ENCODE measurements at places on chromosomes 2 and 18.

- no peak for DNase-seq
Observed at GRCh38 chr2:101614127-101614759, 83.3 kb upstream of the MAP4K4 start.

- DNase-seq = no peak
Observed at GRCh38 chr18:46060359-46060841, 11.7 kb downstream of the PSTPIP2 start.

- no peak for DNase-seq
Observed at GRCh38 chr2:206585335-206585734, 57.0 kb upstream of the FAM237A start.

DNA sequence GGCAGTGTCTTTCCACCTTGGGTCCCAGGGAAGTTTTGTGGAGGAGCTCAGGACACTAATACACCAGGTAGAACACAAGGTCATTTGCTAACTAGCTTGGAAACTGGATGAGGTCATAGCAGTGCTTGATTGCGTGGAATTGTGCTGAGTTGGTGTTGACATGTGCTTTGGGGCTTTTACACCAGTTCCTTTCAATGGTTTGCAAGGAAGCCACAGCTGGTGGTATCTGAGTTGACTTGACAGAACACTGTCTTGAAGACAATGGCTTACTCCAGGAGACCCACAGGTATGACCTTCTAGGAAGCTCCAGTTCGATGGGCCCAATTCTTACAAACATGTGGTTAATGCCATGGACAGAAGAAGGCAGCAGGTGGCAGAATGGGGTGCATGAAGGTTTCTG lies 5.9 kb downstream of the CTLA4 start:
- DNase-seq = no peak

DNA sequence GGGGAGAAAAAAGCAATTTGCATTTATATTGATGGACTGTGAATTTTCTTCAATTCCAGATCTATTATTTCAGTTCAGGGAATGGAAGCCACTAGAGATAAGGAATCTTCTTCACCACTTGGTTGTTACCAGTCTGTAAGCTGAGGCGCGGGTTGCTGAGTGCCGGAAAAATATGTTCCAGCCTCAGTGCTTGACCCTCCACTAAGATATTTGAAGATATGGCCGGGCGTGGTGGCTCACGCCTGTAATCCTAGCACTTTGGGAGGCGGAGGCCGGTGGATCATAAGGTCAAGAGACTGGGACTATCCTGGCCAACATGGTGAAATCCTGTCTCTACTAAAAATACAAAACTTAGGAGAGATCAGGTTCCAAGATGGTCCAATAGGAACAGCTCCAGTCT lies 9.1 kb upstream of the HMSD start:
- no peak for DNase-seq

- no peak for DNase-seq
Observed at GRCh38 chr2:232261776-232262175, 116.8 kb upstream of the ALPP start.

DNA sequence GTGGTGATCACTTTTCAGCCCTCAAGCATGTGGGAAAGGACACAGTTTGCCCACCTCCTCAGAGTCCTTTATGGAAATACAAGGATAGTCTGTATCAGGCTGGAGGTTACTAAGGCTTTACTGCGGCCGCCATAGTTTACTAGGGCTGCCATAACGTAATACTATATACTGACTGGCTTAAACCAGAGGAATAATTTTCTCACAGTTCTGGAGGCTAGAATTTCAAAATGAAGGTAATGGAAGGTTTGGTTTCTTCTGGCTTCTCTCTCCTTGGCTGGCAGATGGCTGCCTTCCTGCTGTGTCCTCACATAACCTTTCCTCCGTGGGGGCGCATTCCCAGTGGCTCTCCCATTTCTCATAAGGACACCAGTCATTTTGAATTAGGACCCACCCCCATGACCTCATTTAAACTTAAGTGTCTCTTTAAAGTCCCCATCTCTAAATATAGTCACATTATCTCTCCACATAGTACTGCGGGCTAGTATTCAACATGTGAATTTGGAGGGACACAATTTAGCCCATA lies 12.5 kb upstream of the ATIC start:
- no peak for DNase-seq

DNA sequence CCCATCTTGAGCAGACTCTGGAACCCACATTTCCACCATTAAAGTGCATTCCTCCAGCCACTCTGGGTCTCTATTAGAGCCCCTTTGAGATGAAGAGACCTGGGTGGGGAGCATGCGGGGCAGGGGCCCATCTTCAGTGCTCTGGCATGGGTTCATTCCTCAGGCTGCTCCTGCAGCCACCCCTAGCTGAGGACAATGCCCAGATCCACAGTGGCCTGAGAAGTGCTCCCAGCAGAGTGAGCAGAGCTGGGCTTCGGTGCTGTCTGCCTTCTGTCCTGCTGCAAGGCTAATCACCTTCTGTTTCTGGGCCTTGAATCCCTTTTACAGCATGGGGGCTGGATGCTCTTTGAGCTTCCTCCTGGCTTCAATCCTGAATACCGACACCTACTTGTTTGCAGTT lies 169.8 kb downstream of the TRIM43 start:
- no peak for DNase-seq

DNA sequence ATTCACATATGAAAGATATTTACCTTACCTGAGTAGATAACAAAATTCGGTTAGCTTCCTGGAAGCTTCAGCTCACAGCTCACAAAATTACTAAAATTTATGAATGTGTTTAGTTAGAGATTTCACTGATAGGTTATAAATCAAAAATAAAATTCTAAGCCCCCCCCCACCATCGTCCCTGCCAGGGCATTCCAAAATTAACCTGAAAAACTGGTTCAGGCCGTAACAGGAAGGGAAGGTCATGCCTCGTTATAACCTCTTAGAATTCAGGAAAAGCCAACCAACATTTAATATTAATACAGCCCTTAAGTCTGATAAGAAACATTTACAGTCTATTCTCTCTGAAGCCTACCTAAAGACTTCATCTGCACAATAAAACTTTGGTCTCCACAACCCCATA lies 48.9 kb downstream of the COX7A2L start:
- peak; percentile 5 for DNase-seq

GRCh38 chr2:11142987-11143386 lies 12.3 kb upstream of the SLC66A3 start:
- no peak for DNase-seq

DNA sequence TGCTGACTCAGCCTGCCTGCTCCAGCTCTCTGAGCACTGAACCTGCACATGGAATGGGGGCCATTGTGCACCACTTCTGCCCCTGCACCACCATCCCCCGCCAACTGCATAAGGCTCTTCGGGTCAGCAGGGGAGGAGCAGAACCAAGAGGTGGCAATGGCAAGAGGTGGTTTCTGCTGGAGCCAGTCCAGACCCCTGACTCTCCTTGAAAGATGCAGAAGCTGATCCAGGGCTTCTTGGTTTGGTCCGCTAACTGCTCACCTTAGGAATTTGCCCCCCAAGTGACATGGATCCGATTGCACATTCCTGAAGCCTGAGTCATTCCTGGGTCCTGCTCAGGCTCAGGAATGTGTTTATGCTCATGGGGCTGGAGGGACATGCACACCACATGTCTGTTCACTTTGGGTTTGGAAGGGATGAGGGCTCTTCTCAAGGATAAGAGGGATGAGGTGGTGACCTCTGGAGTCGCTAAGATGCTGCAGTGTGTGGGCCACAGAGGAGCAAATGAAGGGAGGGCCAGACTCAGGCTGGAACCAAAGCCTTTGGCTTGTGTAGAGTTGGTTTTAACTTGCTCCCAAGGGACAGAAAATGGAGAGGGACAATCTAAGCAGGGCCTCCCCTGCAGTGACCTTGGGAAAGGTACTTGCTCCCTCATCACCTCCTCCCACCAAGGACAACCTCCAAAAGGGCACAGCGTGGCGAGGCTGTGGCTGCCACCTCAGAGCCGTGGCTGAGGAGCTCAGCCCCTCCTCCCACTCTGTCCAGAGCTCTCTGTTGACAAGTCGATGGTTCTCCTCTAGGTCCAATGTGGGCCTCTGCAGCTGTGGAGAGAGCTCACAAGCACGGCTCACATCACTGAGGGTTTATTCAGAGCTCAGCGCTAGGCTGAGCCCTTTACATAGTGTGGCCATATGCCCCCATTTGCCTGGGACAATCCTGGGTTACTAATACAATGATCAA lies 66.2 kb downstream of the HS1BP3 start:
- DNase-seq = peak; percentile 78

- DNase-seq = no peak
Observed at GRCh38 chr2:39228413-39229209, 15.2 kb downstream of the CDKL4 start.

- DNase-seq = no peak
Observed at GRCh38 chr2:192029089-192029488, 165.6 kb downstream of the TMEFF2 start.

Data from RWPE1 (cell line).